ENCODE measurements at places on chromosomes 3 and 15.
A peak's percentile ranks its signal among the peaks of the same experiment; 100 is the strongest.

- DNase-seq = no peak
These were observed 93.7 kb downstream of the MYLK start for GRCh38 chr3:123790254-123791072.

GRCh38 chr15:34738002-34738401 is 16.8 kb downstream of the GJD2 start:
- DNase-seq = no peak

- peak; percentile 58 for DNase-seq
These were observed 595 bp downstream of the DPH6 start for GRCh38 chr15:35545316-35545823.

- no peak for DNase-seq
These were observed 11.1 kb downstream of the IGF2BP2 start for GRCh38 chr3:185813691-185814215.

DNA sequence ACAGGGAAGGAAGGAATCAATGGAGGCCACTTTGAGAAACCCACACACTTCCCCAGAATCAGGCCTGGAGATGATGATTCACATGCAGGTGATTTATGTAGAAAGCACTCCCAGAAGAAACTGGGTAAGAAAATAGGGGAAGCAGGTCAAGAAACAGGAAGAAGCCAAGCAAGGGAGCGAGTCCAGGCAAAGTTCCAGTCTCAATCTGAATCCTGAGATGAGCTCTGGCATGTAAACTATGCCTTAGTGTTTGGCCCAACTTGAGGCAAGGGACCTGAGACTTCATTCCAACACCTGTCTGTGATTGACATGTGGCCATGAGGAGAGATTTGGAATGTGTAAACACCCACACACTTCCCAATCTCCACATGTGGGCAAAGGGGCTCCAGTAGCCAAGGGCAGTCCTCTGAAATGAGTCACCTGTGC is 61.6 kb upstream of the CTNNB1 start:
- DNase-seq = peak; percentile 32

DNA sequence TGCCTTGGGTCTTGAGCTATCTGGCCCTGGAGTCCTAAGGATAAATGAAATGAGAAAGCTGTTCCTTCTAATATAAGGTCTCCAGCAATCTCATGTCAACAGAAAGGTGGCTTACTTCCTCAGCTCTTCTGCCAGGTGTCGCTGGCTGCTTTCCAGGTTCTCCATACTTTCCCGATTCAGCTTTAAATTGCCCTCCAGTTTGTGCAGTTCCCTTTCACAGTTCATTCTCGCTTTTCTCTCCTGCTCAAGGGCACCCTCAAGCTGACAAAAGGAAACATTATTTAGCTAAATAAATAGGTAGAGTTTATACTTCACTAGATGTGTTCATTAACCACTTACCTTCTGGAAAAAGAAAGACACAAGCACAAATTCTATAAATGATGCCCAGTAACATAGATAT is 73.0 kb downstream of the MYH15 start:
- DNase-seq = peak; percentile 26

DNA sequence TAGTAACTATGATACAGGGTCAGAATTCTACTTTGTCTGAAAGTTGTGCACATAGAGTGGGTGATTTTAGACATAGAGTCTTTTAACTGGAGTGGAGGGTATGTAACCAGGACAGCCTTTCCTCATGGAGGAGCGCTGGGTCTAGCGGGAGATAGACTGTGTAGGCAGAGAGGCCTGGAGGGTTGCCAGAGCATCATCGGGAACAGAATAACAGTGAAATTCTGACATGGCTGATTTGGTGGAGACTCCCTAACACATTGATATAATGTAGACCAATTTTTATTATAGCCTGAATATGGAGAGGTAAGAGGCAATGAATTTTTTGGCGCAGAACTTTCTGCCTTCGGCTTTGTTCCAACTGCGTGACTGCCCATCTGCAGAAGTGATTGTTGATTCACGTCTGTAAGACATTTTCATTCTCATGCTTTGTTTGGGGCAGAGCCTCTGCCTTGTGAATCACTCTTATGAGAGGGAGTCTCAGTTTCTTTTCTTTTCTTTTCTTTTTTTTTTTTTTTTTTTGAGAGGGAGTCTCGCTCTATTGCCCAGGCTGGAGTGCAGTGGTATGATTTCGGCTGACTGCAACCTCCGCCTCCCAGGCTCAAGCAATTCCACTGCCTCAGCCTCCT is 16.0 kb downstream of the LPP start:
- no peak for DNase-seq

Measured in upper lobe of left lung (tissue), 6 donors.